RKO (cell line): ENCODE measurements at places on chromosomes 7 and 10.

GRCh38 chr10:103691723-103692435 is 163.5 kb downstream of the SH3PXD2A start:
- DNase-seq, result no peak

- no peak for DNase-seq
These were observed 19.6 kb upstream of the RGS10 start for GRCh38 chr10:119562097-119562496.

GRCh38 chr7:13990319-13990983 is 985 bp upstream of the ETV1 start:
- DNase-seq, result peak; percentile 84

GRCh38 chr7:101923602-101923985 is 106.2 kb downstream of the CUX1 start:
- DNase-seq, result no peak

DNA sequence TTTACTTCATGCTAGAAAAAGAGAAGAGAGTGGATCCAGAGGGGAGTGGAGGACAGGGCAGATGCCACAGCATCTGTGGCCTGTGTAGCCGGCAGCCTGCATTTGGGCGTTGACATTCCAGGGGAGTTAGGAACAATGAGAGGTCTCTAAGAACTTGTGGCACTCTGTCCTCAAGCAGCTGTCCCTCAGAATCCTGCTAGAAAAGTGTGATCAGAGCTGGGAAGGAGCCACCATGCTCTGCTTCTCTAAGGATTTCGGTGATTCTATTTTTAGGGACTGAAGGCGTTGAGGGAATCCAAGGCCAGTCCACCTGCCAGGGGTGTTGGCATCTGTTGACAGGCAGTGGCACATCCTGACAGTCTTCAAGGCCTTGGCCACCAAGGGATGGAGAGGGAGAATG is 7.6 kb downstream of the LRIT2 start:
- DNase-seq, result no peak

DNA sequence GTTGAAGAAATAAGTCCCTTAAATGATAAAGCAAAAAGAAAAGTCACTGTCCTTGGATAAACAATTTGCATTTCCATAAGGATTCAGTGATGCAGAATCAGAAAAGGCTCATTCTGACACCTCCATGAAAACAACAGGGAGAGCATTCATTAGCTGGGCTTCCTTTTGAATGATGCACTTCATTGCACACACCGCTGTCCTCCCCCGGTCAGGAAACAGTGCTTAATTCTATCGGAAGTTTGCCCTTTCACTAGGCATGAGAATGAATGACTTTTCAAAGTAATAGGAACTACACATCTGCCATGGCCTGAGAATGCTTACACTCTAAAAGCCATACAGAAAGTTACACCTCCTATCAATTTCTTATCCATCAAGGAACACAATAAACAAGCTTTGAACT is 4.2 kb downstream of the PCDH15 start:
- no peak for DNase-seq

- peak; percentile 56 for DNase-seq
These were observed 6.2 kb upstream of the TMEM243 start for GRCh38 chr7:87225696-87226095.
